ENCODE measurements at places on chromosomes 16 and 17.

- DNase-seq, result no peak
These were observed 10.1 kb upstream of the CEP295NL start for GRCh38 chr17:78913115-78913514.

GRCh38 chr16:88770461-88771293 is 14.3 kb downstream of the PIEZO1 start:
- peak; percentile 96 for DNase-seq

- DNase-seq, result no peak
These were observed 249.6 kb downstream of the RBFOX3 start for GRCh38 chr17:79361221-79361734.

DNA sequence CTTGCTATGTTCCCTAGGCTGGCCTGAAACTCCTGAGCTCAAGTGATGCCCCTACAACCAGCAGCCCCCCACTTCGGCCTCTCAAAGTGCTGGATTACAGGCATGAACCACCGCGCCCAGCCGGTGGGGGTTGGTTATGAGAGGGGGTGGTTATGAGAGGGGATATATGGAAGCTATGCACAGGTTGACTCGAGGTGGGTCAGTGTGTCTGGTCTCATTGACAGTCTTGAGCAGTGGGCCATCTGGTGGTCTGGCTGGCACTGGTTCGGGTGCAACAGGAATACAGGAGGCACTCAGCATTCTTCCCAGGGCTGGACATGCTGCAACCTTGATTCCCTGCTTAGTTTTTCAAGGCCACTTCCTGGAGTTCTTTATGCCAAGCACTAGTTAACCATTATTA is 5.6 kb upstream of the STX1B start:
- DNase-seq, result no peak

DNA sequence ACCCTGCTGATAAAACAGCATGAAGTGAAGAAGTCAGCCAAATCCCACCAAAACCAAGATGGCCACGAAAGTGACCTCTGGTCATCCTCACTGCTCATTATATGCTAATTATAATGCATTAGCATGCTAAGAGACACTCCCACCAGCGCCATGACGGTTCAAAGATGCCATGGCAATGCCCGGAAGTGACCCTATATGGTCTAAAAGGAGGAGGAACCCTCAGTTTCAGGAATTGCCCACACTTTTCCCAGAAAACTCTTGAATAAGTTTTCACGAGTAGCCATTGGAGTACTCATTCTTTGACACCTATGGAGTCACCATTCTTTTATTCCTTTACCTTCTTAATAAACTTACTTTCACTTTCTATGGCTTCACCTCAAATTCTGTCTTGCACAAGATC is 44.3 kb downstream of the GSG1L start:
- no peak for DNase-seq

- peak; percentile 80 for DNase-seq
These were observed 36.3 kb downstream of the MYO18A start for GRCh38 chr17:29143894-29144293.

DNA sequence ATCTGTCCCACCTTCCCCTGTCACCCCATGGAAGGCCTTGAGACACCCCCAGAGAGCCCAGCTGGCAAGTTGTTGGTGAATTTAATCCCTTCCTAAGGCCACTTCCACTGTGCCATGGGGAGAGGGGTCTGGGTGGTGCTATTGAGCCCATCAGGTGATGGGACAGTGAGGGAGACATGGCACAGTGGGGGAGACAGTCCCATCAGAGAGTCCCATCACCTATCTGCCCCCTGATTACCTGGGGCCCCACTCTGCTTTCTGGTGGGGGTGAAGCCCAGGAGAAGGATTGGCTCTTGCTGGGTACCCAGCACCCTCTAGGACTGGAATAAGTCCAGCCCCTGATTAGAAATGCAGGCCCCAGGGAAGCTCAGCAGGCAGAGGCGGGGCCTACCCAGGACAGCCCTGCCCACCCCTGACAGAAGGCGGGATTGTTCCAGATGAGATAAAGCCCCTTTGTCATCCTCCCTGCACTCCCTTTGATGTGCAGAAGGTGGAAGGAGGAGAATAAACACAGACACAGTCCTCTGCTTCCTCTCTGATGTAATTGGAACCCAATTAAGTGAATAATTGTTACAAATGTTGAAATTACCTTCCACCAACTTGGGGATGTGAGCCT is 18.9 kb downstream of the TMEM132E start:
- DNase-seq, result peak; percentile 57

DNA sequence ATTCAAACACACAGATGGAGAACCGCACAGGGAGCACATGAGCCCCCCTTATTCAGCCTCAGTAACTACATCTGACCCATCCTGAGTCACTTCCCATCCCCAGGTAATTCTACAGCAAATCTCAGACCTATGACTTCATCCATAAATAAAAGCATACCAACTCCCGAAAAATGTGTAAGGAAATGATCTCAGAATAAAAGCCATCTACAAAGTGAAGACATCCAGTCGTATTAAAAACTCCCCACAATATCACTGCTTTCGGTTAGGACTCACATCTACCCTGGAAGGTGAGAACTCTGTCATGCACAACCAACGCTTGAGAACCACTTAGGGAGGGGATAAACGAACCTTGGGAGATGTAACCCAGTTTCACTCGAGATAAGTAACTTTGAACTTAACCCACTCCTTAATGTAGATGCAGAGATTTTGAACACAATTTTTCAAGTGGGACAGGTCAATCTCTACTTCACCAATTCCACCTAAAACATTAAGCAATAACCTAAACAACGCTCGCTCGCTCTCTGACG is 1.3 kb downstream of the USP36 start:
- DNase-seq, result no peak

GRCh38 chr16:85522842-85523601 is 90.1 kb upstream of the GSE1 start:
- DNase-seq, result no peak

DNA sequence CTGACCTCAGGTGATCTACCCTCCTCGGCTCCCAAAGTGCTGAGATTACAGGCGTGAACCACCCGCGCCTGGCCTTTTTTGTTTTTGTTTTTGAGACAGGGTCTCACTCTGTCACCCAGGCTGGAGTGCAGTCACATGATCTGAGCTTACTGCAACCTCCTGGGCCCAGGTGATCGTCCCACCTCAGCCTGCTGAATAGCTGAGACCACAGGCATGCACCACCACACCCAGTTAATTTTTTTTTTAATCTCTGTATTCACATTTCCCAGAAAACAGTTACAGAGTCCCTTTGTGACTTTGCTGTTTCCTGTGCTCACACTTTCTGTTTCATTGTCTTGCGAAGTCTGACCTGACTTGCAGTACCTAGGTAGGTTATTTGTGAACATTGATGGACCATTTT is 2.7 kb downstream of the CLUAP1 start:
- peak; percentile 65 for DNase-seq

GRCh38 chr16:12833926-12834325 is 30.2 kb upstream of the CPPED1 start:
- no peak for DNase-seq

GRCh38 chr16:79728048-79728922 is 127.7 kb upstream of the MAF start:
- DNase-seq, result no peak

DNA sequence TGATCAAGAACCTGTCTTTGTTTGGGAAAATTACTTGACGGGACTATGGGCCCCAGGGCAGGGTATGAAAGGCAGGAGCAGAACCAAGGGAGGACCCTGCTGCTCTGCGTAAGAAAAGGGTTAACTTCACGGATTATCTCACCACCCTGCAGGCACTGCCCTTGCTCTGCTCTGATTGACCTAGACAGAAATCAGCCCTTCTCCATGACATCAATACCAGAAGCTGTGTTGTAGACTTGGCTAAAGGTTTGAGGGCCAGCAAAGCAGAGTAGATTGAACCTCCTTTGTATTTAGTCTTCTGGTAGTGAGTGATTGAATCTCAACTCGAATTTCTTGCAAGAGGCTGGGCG is 52.9 kb upstream of the ETV4 start:
- no peak for DNase-seq

- no peak for DNase-seq
These were observed 364.8 kb upstream of the RBFOX1 start for GRCh38 chr16:6967796-6968320.

GRCh38 chr17:27602721-27603420 is 28.1 kb upstream of the LGALS9 start:
- peak; percentile 95 for DNase-seq

GRCh38 chr17:80253631-80254395 is 6.8 kb upstream of the RNF213 start:
- no peak for DNase-seq

DNA sequence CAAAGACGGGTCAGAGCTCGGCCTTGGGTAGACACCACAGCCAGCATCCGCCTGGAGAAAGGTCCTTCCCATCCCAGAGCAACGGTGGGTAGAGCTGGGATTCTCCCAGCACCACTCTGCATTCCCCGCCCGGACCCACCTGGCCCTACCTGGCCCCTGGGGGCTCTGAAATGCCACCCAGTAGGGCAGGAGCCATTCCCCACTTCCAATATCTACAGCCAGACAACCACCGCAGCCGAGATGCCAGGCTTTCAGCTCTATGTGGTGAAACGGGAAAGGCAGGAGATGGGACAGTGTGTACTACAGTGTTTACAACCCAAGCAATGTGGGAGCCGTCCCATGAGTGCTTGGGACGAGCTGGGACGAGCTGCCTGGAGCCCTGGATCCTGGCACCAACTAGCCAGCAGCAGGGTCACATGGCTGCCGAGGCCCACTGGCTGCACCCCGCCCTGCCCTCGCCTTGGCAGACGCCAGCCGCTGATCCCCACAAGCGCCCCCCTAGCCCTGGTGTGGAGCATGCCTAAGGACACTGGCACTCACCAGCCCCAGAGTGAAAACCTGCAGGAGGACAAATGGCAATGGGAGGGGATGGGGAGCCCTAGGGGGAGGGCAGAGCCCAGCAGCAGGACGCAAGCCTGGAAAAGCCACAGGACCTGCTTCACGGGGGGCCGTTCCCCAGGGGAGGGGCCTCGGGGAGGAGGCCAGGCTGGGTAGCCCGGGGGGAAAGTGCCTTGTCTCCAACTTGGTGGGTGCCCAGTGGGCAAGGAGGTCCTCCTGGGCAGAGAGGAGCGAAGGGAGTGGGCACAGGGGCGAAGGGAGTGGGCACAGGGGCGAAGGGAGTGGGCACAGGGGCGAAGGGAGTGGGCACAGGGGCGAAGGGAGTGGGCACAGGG is 13.5 kb downstream of the TMC6 start:
- no peak for DNase-seq

DNA sequence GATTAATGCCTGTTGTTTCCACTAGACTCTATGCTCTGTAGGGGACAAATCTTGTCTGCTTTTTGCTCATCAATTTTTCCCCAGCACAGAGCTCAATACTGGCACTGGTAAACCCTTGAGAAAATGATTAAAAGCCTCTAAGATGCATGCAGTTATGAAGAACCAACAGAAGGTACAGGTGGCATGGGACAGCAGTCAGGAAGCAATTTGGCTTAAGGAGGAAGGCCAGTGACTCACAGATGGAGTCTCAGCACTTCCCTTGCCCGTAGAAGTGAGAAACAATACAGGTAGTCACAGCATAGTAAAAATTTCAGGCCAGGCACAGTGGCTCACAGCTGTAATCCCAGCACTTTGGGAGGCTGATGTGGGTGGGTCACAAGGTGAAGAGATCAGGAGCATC is 504.7 kb upstream of the RBFOX1 start:
- DNase-seq, result no peak

DNA sequence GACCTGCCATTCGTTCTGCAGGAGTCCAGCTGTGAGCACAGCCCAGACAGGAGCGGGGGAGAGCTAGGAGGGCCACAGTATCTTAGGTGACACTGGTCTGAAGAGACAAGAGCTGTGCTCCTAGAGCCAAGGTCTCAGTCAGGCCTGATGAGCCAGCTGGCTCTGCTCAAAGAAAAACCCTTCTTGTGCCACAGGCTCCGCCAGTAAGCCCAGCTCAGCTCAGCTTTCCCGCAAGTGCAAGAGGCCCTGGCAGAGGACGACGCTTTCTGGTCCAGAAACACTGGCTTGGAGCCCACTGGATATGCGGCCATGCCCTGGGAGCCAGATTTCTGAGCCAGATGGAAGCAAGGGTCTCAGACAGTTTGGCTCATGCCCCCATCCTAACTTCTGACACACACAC is 23.9 kb downstream of the PEMT start:
- no peak for DNase-seq

GRCh38 chr16:66088681-66089080 is 277.8 kb upstream of the CDH5 start:
- no peak for DNase-seq

- DNase-seq, result no peak
These were observed 16.3 kb upstream of the RNPS1 start for GRCh38 chr16:2284001-2284770.

- no peak for DNase-seq
These were observed 23.5 kb downstream of the CACNA1H start for GRCh38 chr16:1176280-1176897.

DNA sequence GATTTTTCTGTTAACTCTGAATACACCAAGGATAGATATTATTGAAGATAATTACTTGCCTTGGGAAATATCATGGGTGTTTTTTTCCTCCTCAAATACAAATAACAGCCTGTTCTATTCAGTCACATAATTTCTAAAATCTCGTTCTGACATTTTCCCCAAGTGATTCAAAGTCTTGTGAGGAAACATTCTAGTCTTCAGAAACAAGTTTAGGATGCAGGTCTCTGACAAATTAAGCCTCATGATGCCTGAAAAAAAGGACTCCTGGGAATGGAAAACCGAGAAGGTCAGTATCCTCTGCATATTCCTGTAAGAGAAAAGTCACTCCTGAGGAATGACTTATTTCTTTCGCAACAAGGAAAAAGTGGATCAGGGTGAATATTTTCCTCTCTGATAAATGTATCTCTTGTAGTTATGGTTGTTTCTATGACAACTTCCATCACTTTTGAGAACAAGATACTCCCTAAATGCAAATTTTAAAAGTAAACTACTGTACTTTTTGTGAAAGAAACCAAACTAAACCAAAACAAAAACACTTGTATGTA is 384.6 kb downstream of the CNTNAP4 start:
- DNase-seq, result no peak

GRCh38 chr17:67253384-67253783 is 8.4 kb upstream of the HELZ start:
- DNase-seq, result no peak

- DNase-seq, result no peak
These were observed at the start of gene SALL1 for GRCh38 chr16:51150888-51151320. TSS of gene SALL1 (minus strand) at chr16:51151270. CDS start at chr16:51151241, 29 bp downstream.

DNA sequence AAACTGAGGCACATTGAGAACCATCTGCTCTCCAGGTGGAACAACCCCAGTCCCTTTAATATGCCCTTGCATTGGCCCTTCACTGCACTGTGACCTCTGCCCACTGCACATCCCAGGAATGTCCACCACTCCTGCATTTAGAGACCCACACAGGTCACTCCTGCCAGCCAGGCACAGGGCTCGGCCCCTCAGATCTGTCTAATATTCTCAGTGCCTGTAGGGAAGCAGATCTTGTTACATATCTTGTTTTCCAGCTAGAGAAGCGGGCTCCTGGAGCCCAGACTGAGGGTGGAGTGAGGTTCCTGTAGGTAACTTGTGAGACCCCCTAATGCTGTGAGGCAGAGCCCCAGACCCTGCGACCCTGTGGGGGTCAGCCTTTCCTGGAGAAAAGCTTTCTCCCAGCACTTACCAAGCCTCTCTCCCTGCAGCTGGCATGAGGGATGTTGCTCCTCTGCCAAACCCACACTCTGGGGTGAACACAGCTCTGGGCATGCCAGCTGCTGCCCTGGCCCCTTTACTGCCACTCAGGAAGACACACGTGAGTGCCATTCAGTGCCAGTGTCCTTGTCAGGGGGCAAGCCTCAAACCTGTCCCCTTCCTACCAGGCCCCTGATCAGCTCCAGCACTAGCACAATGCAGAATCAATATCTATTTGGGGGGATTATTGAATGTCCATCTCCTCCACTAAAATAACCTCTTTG is 40.3 kb upstream of the CRHR1 start:
- no peak for DNase-seq

- DNase-seq, result no peak
These were observed 594.4 kb downstream of the TOX3 start for GRCh38 chr16:51952500-51952899.

- DNase-seq, result peak; percentile 80
These were observed 40.3 kb downstream of the WNT3 start for GRCh38 chr17:46777943-46778915.

All from hematopoietic multipotent progenitor cell treated with erythropoietin and hydrocortisone succinate and interleukin-3 and kit ligand, for 6 days (in vitro differentiated cells).